OCI-LY7 (cell line): ENCODE measurements at places on chromosomes 7 and 10. TPM values are rescaled to one million over a fixed set of nuclear protein-coding genes. Genes with fewer than 3 reads are reported as not detected.

The ELMO1 gene
- total RNA-seq: 101 and 110 TPM in 2 replicates

The MDFIC gene
- not detected in 2 replicates for total RNA-seq

The PAPOLB gene
- total RNA-seq: 0.07 TPM in 1 of 2 replicates, not detected in the other

The CYP2E1 gene
- 1.7 and 2.4 TPM in 2 replicates for total RNA-seq

The CRHR2 gene
- not detected in 2 replicates for total RNA-seq

The PTEN gene
- 173 and 176 TPM in 2 replicates for total RNA-seq

The ZNF22 gene
- total RNA-seq: 33.3 and 36.6 TPM in 2 replicates

The MTURN gene
- 3.3 and 4.1 TPM in 2 replicates for total RNA-seq

The FGFR2 gene
- total RNA-seq: not detected in 2 replicates

The NANOS1 gene
- total RNA-seq: 7.5 and 8.5 TPM in 2 replicates

The LIPN gene
- total RNA-seq: not detected in 2 replicates

The ZNF467 gene
- total RNA-seq: 0.40 TPM in 1 of 2 replicates, not detected in the other

The ERVW-1 gene
- total RNA-seq: not detected in 2 replicates

The FBXW4 gene
- 54.2 and 60.9 TPM in 2 replicates for total RNA-seq

The ANKRD16 gene
- 12.0 and 15.0 TPM in 2 replicates for total RNA-seq

The ASIC3 gene
- total RNA-seq: 14.8 and 22.3 TPM in 2 replicates

The SLC18A3 gene
- not detected in 2 replicates for total RNA-seq

The ANKRD30A gene
- total RNA-seq: not detected in 2 replicates

The SEMA4G gene
- total RNA-seq: 0.17 and 0.21 TPM in 2 replicates

The MEOX2 gene
- total RNA-seq: not detected in 2 replicates

The TFAM gene
- total RNA-seq: 79.5 and 94.6 TPM in 2 replicates
